ENCODE measurements at places on chromosomes 7 and 10.

DNA sequence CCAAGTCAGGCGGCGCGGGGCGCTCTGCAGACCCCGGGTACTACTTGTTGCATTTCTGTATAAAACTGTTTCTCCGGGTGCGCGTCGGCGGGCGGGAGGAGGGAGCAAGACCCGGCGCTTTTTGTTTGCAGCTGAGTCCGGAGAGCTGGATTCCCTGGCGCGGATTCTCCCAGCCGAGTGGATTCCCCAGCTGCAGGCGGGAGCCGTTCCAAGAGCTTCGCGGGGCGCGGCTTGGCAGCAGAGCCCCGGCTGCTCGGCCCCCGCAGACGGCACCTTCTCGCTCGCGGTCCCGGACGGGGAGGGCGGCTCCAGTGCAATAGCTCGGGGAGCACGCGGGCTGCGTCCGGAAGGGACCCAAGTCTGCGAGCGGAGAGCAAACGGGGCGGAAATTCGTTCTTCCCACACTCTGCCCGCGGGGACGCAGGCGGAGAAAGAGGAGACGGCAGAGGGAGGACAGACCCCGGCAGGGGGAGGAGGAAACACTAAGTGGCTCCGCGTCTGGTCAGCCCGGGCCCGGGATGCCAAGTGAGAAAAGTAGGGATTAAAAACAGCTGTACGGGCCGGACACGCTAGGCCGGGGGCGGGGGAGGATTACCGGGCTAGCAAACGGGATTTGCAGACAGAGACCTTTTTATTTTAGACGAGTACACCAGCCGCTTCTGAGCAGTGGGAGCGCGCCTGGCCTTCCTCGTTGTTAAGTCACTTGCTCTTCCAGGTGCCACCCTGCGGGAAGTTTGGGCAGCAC is at the start of gene TRIL:
Gene TRIL, minus strand, starts transcription at position 96 of the 745 bp plus-strand sequence. CDS start 284 bp downstream, outside the sequence.
- DNase-seq, result no peak

DNA sequence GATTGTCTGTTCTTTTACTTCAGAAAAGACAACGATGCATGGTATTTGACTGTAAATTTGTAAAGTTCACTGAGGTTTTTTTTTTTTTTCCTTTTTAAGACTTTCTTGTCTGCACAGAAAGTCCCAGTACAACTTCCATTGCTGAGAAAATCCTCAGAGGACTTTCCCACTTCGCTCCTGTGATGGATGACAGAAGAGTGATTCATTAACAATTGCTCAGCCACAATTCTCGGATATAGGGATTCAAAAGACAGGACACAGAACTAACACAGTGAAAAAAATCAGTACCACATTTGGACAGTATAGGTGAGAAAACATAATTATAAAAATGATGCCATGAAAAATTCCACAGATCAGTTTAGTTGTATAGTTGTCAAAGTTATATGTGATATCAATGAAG is 48.0 kb downstream of the SEC23IP start:
- DNase-seq, result no peak

DNA sequence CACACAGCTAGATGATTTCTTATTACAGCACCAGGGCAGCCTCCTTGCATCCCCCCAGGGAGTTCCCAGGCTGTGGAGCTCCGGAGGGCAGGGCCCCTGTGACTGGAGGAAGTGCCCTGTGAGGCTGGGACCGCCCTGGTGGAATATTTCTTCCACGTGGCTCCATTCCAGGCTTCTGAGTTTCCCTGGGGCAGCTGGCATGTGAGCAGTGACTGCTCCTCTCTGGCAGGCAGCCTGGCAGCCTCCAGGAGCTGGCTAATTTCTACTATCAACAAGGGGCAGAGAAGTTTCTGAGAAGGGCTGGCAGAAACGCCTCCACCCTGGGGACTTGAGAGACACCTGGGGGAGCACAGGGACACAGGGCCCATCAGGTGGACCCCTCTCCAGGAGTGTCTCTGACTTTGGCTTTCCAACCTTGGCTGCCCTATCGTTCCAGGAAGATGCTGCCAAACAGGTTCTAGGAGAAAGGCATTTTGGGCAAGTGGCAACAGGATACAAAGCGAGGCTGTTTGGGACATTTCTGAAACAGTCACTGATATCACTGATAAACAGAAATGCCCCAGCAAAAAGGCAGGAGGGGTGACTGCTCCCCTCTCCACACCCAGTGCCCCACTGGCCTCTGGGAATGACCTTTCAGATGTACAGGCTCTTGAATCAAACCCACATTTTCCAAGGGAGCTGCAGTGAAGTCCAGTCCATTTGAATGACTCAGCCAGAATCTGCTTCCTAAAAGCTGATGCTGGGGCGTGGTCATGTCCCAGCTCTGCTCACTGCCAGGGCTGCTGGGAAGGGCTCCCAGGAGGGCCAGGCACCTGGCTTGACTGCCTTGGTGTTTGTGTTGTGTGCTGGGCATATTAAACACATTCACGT is 16.1 kb downstream of the MYOF start:
- no peak for DNase-seq

GRCh38 chr7:90190995-90191394 is 20.5 kb upstream of the STEAP2 start:
- DNase-seq, result no peak

- no peak for DNase-seq
Observed at GRCh38 chr7:73971704-73972341, 56.1 kb upstream of the ELN start.

GRCh38 chr10:102291221-102291905 is 46.0 kb downstream of the GBF1 start:
- no peak for DNase-seq

DNA sequence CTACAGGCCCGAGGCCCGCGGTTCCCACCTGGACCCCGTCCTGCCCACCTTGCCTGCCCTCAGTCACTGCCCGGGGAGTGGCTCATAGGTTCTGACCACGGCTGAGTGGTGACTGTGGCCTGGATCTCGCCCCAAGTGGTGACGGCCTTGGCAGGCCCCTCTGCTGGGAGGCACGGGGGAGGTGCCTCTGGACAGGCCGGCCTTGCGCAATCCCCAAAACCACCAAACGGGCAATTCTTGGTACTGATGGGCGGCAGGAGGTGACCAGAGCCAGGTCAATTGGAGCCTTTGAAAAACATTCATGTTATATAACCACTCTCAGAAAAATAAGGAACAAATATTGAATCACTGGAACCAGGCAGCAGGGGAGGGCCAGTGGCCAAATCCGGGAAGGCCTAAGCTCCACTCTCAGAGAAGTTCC is 83.4 kb downstream of the PRKAG2 start:
- no peak for DNase-seq

DNA sequence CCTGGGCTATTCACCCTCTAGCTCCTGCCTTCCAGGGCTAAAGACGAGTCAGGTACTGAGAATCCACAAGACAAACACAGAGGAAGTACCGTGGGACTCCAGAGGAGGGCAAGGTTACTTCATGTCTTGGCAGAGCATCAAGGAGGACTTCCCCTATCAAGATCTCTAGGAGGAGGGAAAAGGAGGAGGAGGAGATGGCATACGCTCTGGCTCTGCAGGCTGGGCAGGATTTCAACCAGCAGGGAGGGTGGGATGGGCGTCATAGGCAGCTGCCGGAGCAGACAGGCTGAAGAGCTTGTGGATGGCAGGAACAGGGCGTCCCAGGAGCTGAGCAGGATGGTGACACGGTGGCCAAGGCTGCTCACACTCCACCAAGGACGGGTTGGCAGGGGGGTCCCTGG is 21.3 kb downstream of the MDH2 start:
- no peak for DNase-seq

GRCh38 chr7:7653593-7654187 is 13.1 kb downstream of the UMAD1 start:
- DNase-seq, result peak; percentile 25

GRCh38 chr10:1247598-1248261 is 191.5 kb downstream of the WDR37 start:
- no peak for DNase-seq

GRCh38 chr10:96138102-96138501 is 8.0 kb downstream of the ZNF518A start:
- no peak for DNase-seq

- DNase-seq, result no peak
Observed at GRCh38 chr7:158274996-158275395, 312.6 kb downstream of the PTPRN2 start.

Data from CD4-positive, alpha-beta T cell (primary cell).